ENCODE measurements at places on chromosomes 3 and 15. TPM values are rescaled to one million over a fixed set of nuclear protein-coding genes. Genes with fewer than 3 reads are reported as not detected.

GRCh38 chr15:91861223-91861622, 7.7 kb downstream of the SLCO3A1 start:
- H3K27me3 ChIP-seq: peaks cover 1% of the 10 kb centered on the region
- no peak for DNase-seq
- no peak overlapping the region for H3K27ac ChIP-seq
- H3K4me3 ChIP-seq: no peak overlapping the region
- H3K36me3 ChIP-seq: no peaks in the 10 kb centered on the region

GRCh38 chr3:94024385-94024784, 4.0 kb downstream of the STX19 start:
- H3K27ac ChIP-seq: no peak overlapping the region
- no peak for DNase-seq
- H3K4me1 ChIP-seq: no peaks in the 10 kb centered on the region
- no peaks in the 10 kb centered on the region for H3K27me3 ChIP-seq
- no peaks in the 10 kb centered on the region for H3K36me3 ChIP-seq

GRCh38 chr3:196298521-196298920, 11.0 kb upstream of the PCYT1A start:
- no peaks in the 10 kb centered on the region for H3K27me3 ChIP-seq
- H3K27ac ChIP-seq: no peak overlapping the region
- no peak for DNase-seq
- H3K4me1 ChIP-seq: no peaks in the 10 kb centered on the region
- peaks cover 15% of the 10 kb centered on the region for H3K36me3 ChIP-seq

DNA sequence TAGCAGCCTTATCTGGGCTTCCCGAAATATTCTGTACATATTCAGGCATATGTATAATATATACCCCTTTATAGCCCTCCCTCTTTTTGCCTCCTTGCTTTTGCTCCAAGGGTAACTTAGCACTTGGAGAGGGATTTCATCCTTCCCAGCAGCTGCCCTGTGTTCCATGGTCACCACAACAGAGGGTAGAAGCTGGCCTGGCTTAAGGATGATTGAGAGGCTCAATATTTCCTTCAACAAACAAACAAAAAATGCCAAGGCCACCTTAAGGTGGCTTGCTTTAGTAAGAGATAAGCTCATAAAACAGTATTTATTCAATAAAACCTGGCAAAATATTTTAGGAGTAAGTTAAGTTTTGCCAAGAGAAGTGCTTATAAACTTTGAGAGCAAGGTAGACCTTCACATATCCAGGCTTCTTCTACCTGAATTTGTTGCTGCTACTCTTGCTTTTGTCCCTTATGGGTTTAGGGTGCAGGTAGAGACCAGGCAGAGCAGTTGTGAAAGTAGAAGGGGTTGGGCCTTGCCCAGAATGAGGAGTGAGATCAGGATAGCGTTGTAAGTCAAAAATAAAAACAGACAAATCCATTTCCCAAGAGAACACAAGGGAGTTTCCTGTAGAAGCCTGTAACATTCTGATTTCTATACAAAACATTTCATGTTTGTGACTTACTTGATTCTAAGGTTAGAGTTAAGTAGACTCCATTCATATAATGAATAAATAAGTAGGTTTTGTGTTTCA, 52.7 kb upstream of the ATOSA start:
- H3K27me3 ChIP-seq: no peaks in the 10 kb centered on the region
- no peak overlapping the region for H3K4me3 ChIP-seq
- H3K36me3 ChIP-seq: no peaks in the 10 kb centered on the region
- no peak for DNase-seq
- H3K27ac ChIP-seq: no peak overlapping the region

DNA sequence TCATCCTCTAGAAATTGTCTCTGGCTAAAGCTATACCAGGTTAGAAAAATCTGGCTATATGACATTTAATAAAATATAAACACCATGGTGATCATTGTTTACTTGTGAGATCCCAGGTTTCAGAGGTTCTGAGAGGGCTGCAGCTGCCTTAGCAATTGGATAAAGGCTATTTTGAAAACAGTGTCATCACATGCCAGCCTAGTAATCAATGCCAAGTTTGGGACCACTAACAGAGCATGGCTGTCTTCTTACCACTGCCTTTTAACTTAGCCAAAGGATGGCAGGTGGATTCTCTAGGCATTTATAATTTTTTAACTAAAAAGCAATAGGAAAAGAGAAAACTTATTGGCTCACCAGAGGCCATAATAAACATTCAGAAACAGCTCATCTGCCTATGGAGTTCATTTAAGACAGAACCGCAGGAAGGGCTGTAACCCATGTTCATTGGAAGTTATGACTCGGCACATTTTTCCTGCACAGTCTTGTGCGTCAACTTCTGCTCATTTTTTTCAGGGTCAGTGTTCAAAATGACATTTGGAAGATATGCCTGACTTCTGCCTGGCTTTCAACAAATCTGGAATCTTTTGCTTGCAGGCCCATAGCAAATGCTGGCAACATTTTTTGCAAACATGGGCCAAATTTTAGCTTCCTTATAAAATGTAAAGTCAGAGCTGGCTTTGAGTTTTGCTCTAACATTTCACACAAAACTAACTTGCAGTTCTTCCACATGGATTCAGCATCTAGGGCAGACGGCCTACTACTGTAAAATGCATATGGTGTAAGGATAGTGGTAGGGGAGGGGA, 476.0 kb upstream of the TBL1XR1 start:
- peaks cover 8% of the 10 kb centered on the region for H3K4me1 ChIP-seq
- no peaks in the 10 kb centered on the region for H3K27me3 ChIP-seq
- peak; percentile 55 for DNase-seq
- no peak overlapping the region for H3K4me3 ChIP-seq

DNA sequence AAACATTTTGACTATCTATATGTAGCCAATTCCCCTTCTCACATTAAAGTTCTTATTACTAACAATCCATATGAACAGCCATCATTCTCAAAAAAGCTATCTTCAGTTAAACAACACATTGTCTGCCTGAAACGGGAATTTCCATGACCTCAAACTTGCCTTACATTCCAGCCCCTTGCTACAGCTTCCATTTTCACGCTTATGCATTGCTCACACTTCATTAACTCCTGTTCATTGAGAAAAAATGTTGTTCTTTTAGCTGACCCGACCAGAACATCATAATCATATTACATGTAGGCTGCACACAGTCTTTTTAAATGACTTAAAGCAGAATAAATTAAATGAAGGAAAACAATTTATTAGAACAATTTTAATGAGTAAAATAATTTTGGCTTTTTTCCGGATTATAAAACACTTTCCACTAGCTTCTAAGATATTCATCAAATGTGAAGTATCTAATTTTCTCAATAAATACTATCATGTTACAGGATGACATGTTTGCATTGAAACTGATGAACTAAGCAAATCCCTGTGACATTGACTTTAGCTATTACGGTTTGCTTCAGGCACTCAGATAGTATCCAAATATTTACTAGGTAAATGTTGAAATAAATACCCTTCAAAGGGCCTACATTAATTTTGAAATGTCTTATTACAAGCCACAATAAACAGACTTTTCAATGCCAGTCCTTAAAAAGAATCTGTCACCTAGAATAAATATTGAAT, 49.9 kb downstream of the P3H2 start:
- H3K36me3 ChIP-seq: no peaks in the 10 kb centered on the region
- no peak overlapping the region for H3K4me3 ChIP-seq
- no peaks in the 10 kb centered on the region for H3K4me1 ChIP-seq
- no peaks in the 10 kb centered on the region for H3K27me3 ChIP-seq
- peak overlapping the region; percentile 70 for H3K27ac ChIP-seq

SLC27A2 gene
- total RNA-seq: 1.3 TPM

- H3K4me1 ChIP-seq: peaks cover 2% of the 10 kb centered on the region
- H3K36me3 ChIP-seq: no peaks in the 10 kb centered on the region
- H3K4me3 ChIP-seq: no peak overlapping the region
- DNase-seq: no peak
These were observed 42.1 kb upstream of the FGF7 start for GRCh38 chr15:49380912-49381311.

- no peak overlapping the region for H3K27ac ChIP-seq
- no peaks in the 10 kb centered on the region for H3K4me1 ChIP-seq
- H3K4me3 ChIP-seq: no peak overlapping the region
- DNase-seq: no peak
These were observed 196.0 kb downstream of the SUCLG2 start for GRCh38 chr3:67458408-67458807.

DNA sequence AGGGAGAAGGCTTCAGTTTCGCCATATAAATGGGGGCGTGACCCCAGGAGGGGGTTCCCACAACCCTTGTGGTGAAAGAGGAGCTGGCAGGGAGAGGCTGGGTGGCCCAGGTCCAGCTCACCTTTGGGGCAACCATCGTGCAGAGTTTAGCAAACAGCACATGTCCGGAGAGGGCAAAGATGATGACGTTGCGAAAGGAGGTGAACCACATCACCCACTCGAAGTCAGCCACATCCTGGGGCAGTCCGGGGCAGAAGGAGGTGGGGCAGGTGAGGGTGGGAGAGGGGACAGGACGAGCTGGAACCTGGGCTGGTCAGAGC, 3.7 kb downstream of the HHATL start:
- H3K27ac ChIP-seq: no peak overlapping the region
- H3K36me3 ChIP-seq: no peaks in the 10 kb centered on the region
- H3K4me1 ChIP-seq: no peaks in the 10 kb centered on the region
- DNase-seq: no peak
- H3K4me3 ChIP-seq: no peak overlapping the region
- H3K27me3 ChIP-seq: no peaks in the 10 kb centered on the region

DNA sequence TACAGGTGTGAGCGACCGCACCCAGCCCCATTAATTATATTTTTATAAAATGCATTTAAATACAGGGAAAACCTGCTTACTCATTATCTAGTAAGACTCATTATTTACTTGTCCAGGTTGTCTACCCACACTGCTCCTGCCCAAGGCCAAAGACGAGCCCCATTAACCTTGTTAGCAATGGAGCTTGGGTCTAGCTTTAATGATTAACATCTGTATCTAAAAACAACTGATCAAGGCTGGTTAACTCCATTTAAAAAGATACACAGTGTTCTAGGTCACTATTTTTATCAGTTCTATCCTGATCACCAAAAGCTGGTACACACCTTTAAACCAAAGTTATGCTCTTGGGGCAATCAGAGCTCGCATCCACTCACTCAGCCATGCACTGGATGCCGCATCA, 10.4 kb upstream of the NCKIPSD start:
- no peak for DNase-seq
- H3K27ac ChIP-seq: no peak overlapping the region

DNA sequence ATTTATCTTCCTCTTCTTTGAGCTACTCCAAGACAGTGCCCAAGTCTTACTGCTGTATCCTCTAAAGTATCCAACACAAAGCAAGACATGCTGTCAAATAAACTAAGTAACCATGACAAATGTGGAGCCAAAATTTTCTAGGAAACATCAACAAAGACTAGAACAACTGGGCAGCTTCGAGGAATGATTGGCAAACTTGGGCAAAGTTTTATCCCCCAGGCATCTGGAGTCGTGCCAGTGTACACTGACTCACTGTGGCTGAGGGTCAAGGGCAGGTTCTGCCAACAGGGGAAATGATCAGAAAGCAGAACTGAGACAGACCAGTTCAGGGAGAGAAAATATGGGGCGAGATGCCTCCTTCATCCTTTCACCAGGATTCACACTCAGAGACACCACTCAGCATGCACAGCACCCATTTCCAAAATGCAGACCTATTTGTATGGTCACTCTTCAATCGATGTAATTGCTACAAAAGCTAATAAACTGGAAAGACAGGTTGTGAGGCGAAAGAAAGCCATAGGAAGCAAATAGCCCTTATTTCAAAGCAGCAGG, 65.8 kb downstream of the MB21D2 start:
- no peaks in the 10 kb centered on the region for H3K27me3 ChIP-seq
- no peaks in the 10 kb centered on the region for H3K36me3 ChIP-seq

PPP1R14D gene
- total RNA-seq: 0.14 TPM

Data from thymus (tissue), 14 donors.